ENCODE measurements at places on chromosomes 12 and 14.

- no peak for DNase-seq
Measured at GRCh38 chr12:102436867-102437266, 43.5 kb downstream of the IGF1 start.

DNA sequence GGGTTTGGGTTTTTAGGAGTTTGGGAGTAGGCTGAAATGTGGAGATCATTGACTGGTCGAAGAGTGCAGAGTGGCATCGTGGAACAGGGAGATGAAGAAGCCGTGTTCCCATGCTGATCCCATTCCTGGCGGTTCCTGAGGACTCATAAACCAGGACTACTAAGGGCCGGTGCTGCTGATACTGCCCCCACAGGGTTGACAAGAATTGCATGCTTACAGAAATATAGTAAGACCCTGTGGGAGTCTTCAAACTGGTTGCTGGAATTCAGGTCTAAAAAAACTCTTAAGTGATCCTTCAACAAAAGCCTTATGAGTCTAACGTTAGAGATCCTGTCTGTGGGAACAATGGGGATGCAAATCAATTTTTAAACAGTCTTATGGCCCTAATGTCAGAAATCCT lies 64.0 kb upstream of the ARHGAP5 start:
- no peak for DNase-seq

DNA sequence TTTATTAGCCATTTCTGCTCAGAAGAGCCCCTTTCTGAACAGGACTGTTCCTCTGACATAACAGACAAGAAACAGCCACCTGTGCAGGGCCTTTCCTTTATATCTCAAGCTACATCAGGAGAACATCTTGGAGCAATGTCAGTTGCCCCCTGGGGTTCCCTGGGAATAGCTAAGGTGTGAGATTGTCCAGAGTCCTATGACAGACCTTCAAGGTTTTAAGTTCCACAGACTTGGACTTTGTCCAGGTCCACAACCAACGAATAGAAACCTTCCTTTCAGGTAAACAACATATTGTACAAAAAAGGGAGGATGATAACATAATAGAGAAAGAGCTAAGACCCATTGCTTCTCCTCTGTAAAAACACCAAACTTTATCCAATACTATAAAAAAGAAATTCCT lies 2.9 kb downstream of the IL23A start:
- no peak for DNase-seq

- no peak for DNase-seq
Measured at GRCh38 chr12:8561011-8561410, 20.3 kb upstream of the CLEC4E start.

DNA sequence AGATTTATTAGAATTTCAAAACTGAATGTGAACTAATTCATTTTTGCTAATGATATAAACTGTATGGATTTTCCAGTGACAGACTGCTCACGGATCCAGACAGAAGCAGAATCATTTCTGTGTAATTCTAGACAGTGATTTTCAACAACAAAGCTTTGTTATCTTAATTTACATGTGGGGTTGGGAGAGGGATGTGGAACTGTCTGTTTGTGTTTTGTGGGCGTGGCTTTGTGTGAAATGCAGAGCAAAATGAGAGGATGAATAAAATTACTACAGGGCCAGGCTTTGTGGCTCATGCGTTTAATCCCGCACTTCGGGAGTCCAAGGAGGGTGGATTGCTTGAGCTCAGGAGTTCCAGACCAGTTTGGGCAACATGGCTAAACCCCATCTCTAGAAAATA lies 834.7 kb downstream of the GALC start:
- DNase-seq: no peak
